Activated CD4-positive, alpha-beta memory T cell treated with anti-CD3 and anti-CD28 coated beads, Interleukin-2, amount 10 ng/mL, durations not matched to agents 7 days and 5 days (primary cell): ENCODE measurements at places on chromosomes 6 and 20. TPM values are rescaled to one million over a fixed set of nuclear protein-coding genes. Genes with fewer than 3 reads are reported as not detected.

GRCh38 chr6:107866606-107867301 lies 42.6 kb upstream of the SCML4 start:
- no peak overlapping the region for H3K4me3 ChIP-seq
- peaks cover 2% of the 10 kb centered on the region for H3K4me1 ChIP-seq
- no peaks in the 10 kb centered on the region for H3K27me3 ChIP-seq
- DNase-seq = no peak
- no peak overlapping the region for H3K27ac ChIP-seq

DNA sequence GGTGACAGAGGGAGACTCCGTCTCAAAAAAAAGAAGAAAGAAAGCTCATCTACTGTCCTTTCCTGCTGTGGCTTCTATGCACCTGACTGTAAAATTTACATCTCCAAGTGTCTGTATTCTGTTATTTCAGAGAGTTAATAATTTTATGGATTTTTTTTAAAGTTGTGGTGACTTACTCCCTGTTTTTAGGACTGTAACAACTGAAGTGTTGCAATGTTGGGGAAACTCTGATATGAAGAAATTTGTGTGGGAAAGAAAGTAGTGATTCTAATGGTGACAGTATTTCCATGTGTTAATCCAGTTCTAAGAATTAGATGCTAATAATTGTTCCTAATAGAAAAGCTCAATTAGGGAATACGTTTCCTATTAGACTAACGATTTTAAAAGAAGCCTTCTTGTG lies 27.4 kb downstream of the STX11 start:
- no peak overlapping the region for H3K4me3 ChIP-seq
- DNase-seq = no peak
- peaks cover 62% of the 10 kb centered on the region for H3K36me3 ChIP-seq
- H3K4me1 ChIP-seq = peaks cover 37% of the 10 kb centered on the region

DNA sequence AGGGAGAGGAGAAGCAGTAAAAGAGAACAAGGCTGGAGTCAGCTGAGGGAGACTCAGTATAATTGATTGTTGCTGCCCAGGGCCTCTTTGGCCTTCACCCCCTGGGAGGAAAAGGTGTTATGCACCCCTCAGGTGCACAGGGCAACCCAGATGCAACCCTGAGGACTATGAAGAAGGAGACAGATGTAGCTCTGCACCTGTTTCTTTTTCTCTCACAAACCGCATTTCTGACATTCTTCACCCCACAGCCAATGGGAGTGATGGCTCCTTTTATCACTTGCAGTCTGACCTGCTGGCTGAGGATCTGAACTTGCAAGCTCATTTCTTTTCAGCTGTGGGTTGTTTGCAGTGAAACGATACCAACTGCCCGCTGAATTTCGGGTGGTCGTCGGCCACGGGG lies 64.1 kb upstream of the F13A1 start:
- no peak for DNase-seq
- no peaks in the 10 kb centered on the region for H3K36me3 ChIP-seq
- H3K27me3 ChIP-seq = peaks cover 2% of the 10 kb centered on the region
- no peak overlapping the region for H3K27ac ChIP-seq

- no peak for DNase-seq
- H3K4me1 ChIP-seq = peaks cover 27% of the 10 kb centered on the region
- peak overlapping the region; percentile 26 for H3K4me3 ChIP-seq
- peaks cover 12% of the 10 kb centered on the region for H3K36me3 ChIP-seq
- H3K27me3 ChIP-seq = peaks cover 15% of the 10 kb centered on the region
Observed at GRCh38 chr6:41784581-41785171, 2.8 kb upstream of the TOMM6 start.

GRCh38 chr20:57814529-57814928 lies 104.7 kb upstream of the PMEPA1 start:
- no peaks in the 10 kb centered on the region for H3K4me1 ChIP-seq
- no peak overlapping the region for H3K4me3 ChIP-seq
- no peak for DNase-seq
- no peak overlapping the region for H3K27ac ChIP-seq

- H3K27ac ChIP-seq = no peak overlapping the region
- H3K36me3 ChIP-seq = no peaks in the 10 kb centered on the region
- no peak for DNase-seq
- H3K4me3 ChIP-seq = no peak overlapping the region
- H3K4me1 ChIP-seq = peaks cover 3% of the 10 kb centered on the region
Observed at GRCh38 chr6:124882579-124883393, 79.5 kb upstream of the RNF217 start.

- H3K4me3 ChIP-seq = peak overlapping the region; percentile 70
- no peak overlapping the region for H3K27ac ChIP-seq
- no peaks in the 10 kb centered on the region for H3K36me3 ChIP-seq
- peaks cover 61% of the 10 kb centered on the region for H3K27me3 ChIP-seq
Observed at GRCh38 chr6:129767776-129768485, 58.0 kb upstream of the ARHGAP18 start.

DNA sequence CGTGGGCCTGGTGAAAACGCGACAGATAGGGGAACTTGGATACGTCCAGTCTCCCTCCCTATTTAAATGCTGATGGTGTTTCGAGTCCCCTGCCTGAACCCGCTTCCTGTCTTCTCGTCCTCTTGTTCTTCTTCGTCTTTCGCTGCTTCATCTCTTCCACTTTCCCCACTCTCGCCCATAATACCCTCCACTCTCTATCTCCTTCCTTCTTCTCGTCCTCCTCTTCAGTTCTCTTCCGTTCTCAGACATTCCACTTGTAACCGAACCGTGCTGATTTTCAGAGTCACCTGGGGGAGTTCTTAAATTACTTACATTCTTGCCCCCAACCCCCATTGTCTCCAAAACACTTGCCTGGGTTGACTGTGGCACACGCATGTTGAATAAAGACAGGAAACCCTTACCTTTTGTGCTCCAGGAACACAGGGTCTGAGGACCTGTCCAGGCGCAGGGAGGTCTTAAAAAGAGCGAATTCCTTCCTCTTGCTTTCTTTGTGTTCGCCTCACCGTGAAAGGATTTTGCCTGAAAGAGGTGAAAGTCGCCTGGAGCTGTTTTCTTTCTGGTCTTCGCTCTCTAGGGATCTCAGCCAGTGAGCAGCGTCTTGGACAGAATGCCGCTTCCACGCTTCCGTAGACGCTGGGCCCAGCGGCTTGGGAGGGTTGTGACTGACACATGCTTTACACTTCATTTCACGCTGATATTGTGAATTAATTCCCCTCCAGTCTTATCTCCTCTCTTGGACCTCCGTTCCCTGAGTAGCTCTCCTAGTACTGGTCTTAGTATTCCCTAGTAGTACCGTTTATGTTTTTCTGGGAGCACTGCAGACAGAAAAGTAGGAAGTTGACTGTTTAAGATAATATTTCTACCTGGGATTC lies 184.0 kb downstream of the GPX5 start:
- H3K4me1 ChIP-seq = peaks cover 11% of the 10 kb centered on the region
- DNase-seq = no peak
- peak overlapping the region; percentile 42 for H3K4me3 ChIP-seq

GRCh38 chr20:12077875-12078274 lies 160.2 kb downstream of the BTBD3 start:
- no peaks in the 10 kb centered on the region for H3K4me1 ChIP-seq
- H3K27me3 ChIP-seq = no peaks in the 10 kb centered on the region
- H3K27ac ChIP-seq = no peak overlapping the region

- peaks cover 20% of the 10 kb centered on the region for H3K4me1 ChIP-seq
- DNase-seq = no peak
- H3K27me3 ChIP-seq = no peaks in the 10 kb centered on the region
- no peak overlapping the region for H3K4me3 ChIP-seq
- peaks cover 4% of the 10 kb centered on the region for H3K36me3 ChIP-seq
- H3K27ac ChIP-seq = no peak overlapping the region
Observed at GRCh38 chr6:158919865-158920264, 80.1 kb downstream of the RSPH3 start.

- H3K27me3 ChIP-seq = no peaks in the 10 kb centered on the region
- no peak overlapping the region for H3K27ac ChIP-seq
- DNase-seq = no peak
- H3K4me3 ChIP-seq = no peak overlapping the region
- no peaks in the 10 kb centered on the region for H3K36me3 ChIP-seq
- peaks cover 3% of the 10 kb centered on the region for H3K4me1 ChIP-seq
Observed at GRCh38 chr20:8424010-8424409, 291.9 kb downstream of the PLCB1 start.

DNA sequence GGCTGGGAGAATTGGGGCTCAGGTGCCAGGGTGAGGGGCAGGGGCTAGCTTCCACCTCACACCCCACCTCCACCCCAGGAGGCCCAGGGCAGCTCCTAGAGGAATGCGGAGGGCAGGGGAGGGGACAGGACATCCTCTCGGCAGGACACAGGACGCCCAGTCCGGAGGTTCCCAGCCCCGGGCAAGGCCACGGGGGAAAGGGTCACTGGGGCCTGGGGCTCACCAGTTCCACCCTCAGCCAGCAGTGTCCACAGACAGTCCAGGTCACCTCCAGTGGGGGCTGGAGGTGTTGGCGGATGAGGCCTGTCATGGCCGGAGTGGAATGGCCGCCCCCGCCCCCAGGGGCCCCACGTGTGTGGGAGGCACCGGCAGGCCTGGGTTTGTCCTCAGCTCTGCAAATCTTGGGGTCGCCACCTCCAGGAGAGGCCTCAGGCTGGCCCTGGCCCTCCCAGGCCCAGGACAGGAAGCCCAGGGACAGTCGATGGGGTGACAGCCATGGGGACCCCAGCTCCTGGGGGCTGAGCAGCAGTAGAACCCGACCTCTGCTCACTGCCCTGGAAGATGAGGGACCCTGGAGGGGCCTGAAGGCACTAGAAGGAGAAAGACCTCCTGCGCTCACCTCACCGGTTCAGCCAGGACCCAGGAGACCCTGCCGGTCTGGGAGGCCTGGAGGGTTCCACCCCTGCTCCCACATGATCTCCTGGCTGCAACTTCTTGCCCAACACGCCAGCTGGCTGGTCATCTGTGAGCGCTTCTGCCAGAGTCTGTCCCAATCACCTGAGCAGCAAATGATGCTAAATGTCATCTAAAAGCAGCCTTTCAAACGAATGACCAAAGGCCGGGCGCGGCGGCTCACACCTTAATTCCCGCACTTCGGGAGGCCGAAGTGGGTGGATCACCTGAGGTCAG lies 13.0 kb upstream of the ABHD16B start:
- no peak overlapping the region for H3K4me3 ChIP-seq
- H3K4me1 ChIP-seq = peaks cover 37% of the 10 kb centered on the region
- peaks cover 36% of the 10 kb centered on the region for H3K27me3 ChIP-seq
- no peak for DNase-seq

DNA sequence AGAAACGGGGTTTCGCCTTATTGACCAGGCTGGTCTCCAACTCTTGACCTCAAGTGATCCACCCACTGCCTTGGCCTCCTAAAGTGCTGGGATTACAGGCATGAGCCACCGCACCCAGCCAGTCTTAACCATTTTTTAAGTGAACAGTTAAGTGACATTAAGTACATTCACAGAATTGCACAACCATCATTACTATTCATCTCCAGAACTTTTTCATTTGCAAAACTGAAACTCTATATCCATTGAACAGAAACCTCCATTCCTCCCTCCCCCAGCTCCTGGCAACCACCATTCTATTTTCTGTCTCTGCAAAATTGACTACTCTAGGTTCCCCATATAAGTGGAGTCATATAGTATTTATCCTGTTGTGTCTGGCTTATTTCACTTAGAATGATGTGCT lies 59.7 kb downstream of the PLCB4 start:
- DNase-seq = no peak
- no peak overlapping the region for H3K27ac ChIP-seq

GRCh38 chr6:166031275-166031674 lies 136.4 kb downstream of the TBXT start:
- H3K27ac ChIP-seq = no peak overlapping the region
- H3K4me3 ChIP-seq = no peak overlapping the region
- no peaks in the 10 kb centered on the region for H3K36me3 ChIP-seq
- DNase-seq = no peak
- peaks cover 3% of the 10 kb centered on the region for H3K27me3 ChIP-seq

DNA sequence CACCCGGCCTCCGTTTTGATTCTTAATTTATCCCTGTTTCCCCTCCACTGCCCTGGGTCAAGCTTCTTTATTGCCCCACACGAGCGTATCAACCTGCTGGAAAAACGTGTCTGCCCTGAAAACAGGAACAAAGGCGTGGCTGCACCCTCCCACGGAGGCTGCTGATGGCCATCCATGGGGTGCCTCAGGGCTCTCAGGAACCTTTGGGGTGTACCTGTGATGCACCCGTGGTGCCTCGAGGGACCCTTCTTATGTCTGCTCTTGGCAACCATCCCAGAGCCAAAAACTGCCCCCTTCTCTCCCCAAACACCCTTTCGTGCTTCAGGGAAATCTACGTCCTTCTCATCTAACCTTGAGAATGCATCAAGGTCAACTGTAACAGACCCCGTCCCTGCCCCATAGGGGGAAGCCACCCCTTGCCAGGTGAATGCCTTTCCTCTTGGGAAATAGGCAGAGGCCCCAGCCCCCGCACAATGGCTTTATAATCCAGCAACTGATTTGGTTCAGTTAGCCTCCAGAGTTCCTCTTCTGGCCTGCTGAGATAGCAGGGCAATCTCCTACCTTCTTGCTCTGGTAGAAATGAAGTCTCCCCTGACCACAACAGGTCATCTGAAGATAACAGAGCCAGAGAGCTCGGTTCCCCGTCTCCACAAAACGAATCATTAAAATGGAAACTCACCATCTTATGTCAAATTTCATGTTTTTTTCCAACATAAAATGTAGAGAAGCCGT lies 29.4 kb downstream of the PSMG4 start:
- no peaks in the 10 kb centered on the region for H3K36me3 ChIP-seq
- no peak overlapping the region for H3K4me3 ChIP-seq
- no peak for DNase-seq
- H3K4me1 ChIP-seq = no peaks in the 10 kb centered on the region
- no peaks in the 10 kb centered on the region for H3K27me3 ChIP-seq

- DNase-seq = no peak
- H3K27ac ChIP-seq = no peak overlapping the region
- no peaks in the 10 kb centered on the region for H3K36me3 ChIP-seq
- peaks cover 1% of the 10 kb centered on the region for H3K4me1 ChIP-seq
- no peak overlapping the region for H3K4me3 ChIP-seq
- H3K27me3 ChIP-seq = peaks cover 35% of the 10 kb centered on the region
Observed at GRCh38 chr20:63230800-63231268, 4.9 kb upstream of the BIRC7 start.

SIRT5 gene
- 10.0 TPM for total RNA-seq

SIRPD gene
- total RNA-seq = not detected

HMGA1 gene
- 282 TPM for total RNA-seq

TCP11 gene
- not detected for total RNA-seq

TNFRSF21 gene
- not detected for total RNA-seq

GRM1 gene
- not detected for total RNA-seq

DOK5 gene
- not detected for total RNA-seq

SLC12A5 gene
- not detected for total RNA-seq

RHAG gene
- not detected for total RNA-seq

TAF4 gene
- 18.0 TPM for total RNA-seq
